Erythroblast (primary cell): ENCODE measurements at places on chromosomes 2 and 18.

DNA sequence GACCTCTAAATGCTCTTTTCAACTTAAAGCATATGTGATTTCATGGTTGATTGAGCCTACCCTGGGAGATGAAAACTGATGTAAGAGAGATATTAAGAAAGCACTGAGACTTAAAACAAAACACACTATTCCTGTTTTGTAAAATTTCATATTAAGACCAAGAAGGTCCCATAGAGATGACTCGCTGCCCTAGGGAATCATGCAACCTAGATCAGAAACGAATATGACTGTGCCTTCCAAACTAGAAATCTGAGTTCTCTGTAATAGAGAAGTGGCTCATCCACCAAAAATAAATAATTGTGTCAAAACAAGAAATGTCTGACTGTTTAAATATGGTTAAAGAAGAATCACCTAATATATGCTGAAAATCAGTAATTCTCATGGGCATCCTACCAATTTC lies 776.8 kb upstream of the SOX11 start:
- DNase-seq, result no peak

DNA sequence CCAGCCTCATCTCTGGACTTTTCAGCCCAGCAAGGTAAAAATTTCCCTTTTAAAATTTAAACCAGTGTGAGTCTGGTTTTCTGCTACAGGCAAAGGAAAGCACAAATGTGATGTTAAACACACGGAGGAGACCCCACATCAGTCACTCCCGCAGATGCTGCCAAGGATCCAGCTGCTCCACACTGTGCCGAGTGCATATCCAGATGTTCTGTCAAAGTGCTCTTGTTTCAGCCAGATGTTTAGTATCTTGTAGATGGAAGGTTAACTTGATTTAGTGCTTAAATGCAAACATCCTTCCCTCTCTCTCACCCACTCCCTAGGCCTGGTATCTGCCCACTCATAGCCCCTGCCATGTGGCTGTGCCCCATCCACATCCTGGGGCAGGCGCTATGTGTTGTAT lies 15.8 kb upstream of the ATOH8 start:
- no peak for DNase-seq

DNA sequence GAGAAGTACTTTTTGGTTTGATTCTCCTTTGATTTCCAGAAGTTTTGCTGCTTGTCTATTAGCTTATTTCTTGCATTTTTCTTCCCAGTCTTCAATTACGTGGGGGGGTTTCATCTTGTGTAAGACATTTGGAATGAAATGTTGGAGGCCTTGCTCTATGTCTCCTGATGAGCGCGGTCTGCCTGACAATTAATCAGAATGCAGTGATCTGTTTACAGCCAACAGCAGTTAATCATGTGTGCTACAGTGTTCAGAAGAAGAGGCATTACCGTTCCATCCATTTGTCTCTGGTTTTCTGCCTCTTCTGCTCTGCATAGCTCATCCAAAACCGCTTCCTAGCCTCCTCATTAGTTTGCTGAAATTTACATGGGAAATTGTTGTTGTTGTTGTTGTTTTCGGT lies 134.4 kb upstream of the ST6GAL2 start:
- DNase-seq, result no peak

GRCh38 chr2:148936857-148937450 lies 61.9 kb downstream of the KIF5C start:
- no peak for DNase-seq

DNA sequence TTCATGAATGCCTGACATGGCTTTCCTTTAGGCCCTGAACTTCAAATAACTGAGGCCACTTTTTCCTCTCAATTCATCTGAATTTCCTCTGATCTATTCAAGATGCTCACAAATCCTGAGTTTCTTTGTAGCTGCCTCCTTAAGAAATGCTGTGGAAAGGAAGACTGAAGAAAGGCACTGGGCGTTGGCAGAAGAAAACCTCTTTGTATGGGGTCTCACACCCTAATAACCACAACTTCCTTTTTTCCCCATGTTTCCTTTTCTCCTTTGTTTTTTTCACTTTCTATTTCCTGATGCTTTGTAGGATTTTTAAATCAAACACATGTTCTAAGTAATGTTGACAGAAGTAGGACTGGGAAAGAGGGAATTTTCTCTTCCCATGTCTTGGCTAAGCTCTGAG lies 447.4 kb downstream of the CMPK2 start:
- no peak for DNase-seq

GRCh38 chr2:239769554-239770245 lies 255.4 kb downstream of the NDUFA10 start:
- no peak for DNase-seq

DNA sequence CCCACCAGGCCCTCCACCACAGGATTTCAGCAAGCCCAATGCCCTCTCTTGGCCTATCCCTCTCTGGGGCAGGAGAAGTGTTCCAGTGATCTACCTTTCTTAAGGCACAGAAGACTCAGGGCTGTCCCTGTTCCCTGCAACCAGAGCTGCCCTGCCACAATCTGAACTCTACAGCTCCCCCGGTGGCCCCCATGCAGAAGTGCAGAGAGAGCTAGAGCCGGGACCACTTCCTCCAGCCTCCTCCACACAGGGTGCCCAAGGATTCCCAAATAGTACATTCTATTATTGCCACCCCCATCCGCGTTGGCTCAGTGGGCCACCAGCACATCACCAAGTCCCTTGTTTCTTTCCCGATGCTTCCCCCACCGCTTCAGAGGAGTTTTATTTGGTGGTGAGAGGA lies 114.8 kb upstream of the PTPRM start:
- peak; percentile 11 for DNase-seq

- DNase-seq, result no peak
Measured at GRCh38 chr2:37711308-37711731, 39.9 kb upstream of the CDC42EP3 start.

DNA sequence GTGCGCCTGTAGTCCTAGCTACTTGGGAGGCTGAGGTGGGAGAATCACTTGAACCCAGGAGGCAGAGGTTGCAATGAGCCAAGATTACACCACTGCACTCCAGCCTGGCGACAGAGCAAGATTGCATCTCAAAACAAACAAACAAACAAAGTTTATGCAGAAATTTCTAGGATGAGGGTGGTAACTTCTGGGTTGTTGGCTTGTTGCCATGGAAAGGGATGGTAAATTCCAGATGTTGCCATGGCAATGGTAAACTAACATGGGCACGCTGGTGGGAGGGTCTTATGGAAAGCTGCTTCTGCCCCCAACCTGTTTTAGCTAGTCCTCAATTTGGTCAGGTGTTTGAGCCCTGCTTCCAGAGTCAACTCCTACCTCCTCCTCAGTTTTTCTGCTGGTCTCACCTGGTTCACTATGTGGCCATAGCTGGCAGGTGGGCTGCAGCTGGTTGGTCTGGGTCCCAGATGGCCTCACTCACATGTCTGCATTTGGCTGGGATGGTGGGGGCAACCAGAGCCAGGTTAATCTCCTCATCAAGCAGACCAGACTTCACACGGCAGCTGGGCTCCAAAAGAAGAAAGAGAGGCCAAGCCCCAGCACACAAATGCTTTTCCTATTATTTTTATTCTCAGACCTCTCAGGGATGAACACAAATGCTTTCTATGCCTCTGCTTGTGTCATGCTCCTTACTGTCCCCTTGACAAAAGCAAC lies 26.6 kb upstream of the TEX44 start:
- DNase-seq, result no peak

DNA sequence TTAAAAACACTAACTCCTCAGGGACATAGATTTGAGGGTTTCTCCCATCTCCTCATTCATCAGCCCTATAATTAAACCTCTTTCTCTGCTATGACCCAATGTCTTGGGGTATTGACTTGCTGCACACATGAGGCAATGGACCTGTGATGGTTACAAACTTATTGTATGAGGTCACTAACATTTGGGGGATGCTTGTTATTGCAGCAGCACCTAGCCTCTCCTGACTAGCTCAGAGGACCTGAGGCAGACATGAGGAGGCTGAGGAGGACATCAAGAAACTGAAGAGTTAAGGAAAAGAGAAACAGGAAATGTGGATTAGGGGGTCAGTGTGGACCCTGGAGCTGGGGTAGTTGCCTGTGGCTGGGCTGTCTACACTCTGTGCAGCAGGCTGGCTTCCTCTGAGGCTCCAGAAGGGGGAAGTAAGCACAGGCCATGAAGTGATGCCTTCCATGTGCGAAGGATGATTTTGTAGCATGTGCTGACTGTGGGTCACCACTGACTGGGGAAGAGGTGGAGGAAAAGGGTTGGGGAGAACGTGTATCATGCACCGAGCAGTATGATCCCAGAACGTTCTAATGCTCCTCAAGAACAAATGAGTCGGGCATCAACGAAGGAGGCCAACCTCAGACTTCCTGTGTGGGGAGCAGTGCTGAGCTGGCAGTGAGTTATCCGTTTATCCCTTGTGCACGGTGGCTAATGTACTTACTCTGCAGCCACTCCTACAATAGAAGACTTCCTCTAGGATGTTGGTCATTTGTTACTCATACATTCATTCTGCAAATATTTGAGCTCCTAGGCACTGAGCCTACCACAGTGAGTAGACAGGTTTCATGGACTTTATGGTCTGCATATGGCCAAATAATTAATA lies 42.1 kb upstream of the RFX8 start:
- no peak for DNase-seq

- DNase-seq, result peak; percentile 33
Measured at GRCh38 chr2:212974692-212975091, 176.7 kb downstream of the IKZF2 start.

DNA sequence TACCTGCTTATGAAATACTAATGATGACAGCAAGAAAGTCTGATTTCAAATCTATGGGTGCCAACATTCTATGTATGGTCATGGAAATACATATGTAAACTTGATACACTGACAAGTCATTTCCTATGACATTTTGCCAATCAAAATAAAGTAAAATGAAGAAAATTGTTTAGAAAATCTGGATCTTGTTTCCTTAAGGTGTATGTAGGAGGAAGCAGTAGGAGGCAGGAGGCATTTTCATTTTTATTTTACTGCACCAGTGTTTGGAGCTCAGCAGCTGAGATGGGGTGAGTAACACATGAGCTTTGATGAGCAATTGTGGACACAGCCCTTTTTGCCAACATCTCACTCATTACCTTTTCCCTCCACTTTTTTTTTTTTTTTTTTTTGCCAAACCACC lies 167.0 kb downstream of the AFF3 start:
- no peak for DNase-seq

GRCh38 chr2:11955884-11956291 lies 209.5 kb downstream of the LPIN1 start:
- DNase-seq, result no peak

DNA sequence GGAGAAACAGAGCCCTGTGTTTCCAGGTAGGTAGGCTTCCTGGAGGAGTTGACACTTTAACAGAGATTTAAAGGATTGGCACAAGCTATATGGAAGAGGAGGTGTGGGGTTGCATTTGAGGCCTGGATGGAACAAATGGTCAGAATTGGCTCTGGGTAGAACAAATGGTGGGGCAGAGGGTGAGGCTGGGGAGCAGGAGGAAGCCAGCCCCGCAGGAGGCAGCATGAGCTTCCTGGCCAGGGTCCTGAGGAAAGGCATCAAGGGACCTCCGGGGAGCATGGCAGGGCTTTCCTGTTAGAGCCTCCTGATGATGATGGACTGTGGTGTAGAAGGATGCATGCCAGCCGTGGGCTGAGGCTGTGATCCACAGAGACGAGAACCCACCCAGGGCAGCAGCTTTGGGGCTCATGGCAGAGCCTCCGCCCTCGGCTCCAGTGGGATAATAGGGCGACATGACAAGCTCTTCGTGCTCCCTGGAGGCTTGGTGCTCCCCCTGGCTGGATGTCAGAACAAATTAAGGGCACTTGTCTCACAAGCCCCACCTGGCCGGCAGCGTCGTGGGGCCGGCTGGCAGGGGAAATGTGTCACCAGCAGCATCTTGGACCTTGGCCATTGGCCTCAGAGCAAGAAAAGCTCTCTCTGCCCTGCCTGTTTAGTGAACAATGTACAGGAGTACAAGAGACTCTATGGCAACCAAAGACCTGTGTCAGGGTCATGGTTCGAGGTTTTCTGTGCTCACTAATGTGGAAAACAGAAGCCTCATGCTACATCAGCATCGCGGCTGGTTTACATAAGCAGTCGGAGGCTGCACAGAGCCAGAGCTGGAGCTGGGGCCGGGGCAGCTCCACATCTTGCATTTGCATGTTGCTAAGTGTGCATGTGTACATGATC lies 153.5 kb downstream of the MYCN start:
- DNase-seq, result no peak

GRCh38 chr2:241161646-241162281 lies 11.5 kb downstream of the PPP1R7 start:
- no peak for DNase-seq

- DNase-seq, result peak; percentile 14
Measured at GRCh38 chr18:62321201-62321600, 3.9 kb upstream of the TNFRSF11A start.

DNA sequence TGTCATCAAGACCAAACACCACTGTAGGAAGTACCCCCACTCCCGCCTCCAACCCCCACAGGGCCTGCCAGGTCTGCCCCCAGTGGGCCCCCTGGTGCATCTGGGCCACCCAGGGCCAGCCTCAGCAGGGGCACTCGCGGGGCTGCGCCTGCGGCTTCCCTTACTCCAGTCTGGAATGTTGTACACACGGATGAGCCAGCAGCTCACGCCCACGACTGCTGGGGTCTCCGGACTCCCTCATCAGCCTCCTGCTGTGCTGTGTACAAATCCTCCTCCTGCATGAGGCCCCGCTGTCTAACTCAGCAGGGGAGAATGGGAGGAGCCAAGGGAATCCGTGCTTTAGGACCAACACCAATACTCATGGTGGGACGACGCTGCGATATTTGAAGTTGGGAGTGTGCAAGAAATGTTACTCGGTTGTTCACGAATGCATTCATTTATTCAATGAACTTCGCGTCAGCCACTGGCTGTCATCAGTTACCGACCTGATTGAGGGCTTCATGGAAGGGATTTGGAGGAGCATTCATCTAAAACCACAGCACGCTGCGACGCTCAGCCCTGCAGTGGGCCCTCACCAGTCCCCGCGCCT lies 654 bp upstream of the ASB1 start:
- DNase-seq, result no peak
